Omental fat pad (tissue), 4 donors: ENCODE measurements at places on chromosomes 5 and 9. TPM values are rescaled to one million over a fixed set of nuclear protein-coding genes. Genes with fewer than 3 reads are reported as not detected.

MEGF10 gene
- 0.47 TPM for total RNA-seq

SLC6A19 gene
- not detected for total RNA-seq

AGXT2 gene
- total RNA-seq, result not detected

PCDHGB2 gene
- total RNA-seq, result 15.3 TPM

AIF1L gene
- 20.8 TPM for total RNA-seq

SHISAL2B gene
- 2.1 TPM for total RNA-seq

ANGPTL2 gene
- 86.2 TPM for total RNA-seq

NEUROG1 gene
- not detected for total RNA-seq

SLC28A3 gene
- total RNA-seq, result 25.6 TPM

HTR4 gene
- not detected for total RNA-seq

SAXO1 gene
- not detected for total RNA-seq

SPINK13 gene
- not detected for total RNA-seq

PDE8B gene
- 30.5 TPM for total RNA-seq

TAF11L4 gene
- not detected for total RNA-seq

KIF27 gene
- total RNA-seq, result 5.7 TPM

GTF3C4 gene
- total RNA-seq, result 7.2 TPM

PCDHGA7 gene
- 3.6 TPM for total RNA-seq

DMXL1 gene
- total RNA-seq, result 40.7 TPM

IL4 gene
- total RNA-seq, result not detected

TLN1 gene
- 421 TPM for total RNA-seq

SV2C gene
- total RNA-seq, result 0.06 TPM

TPPP gene
- total RNA-seq, result 7.8 TPM

RECK gene
- total RNA-seq, result 21.7 TPM
